ENCODE measurements at places on chromosomes 11 and 22. TPM values are rescaled to one million over a fixed set of nuclear protein-coding genes. Genes with fewer than 3 reads are reported as not detected.
A peak's percentile ranks its signal among the peaks of the same experiment; 100 is the strongest.

DNA sequence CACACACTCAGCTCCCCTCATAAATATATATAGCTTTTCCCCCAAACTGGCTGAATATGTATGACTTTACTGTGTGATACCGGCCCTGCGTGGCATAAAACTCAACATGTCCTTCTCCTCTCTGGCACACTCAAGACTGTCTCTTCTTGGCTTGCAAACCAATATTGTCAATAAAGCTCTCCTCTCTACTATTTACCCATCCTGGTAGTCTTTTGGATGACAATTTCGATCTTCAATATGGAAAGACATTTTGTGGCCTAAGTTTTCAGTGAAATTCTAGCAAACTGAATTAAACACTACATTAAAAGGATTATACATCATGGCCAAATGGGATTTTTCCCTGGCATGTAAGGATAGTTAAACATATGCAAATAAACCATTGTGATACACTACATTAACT, 1255.9 kb downstream of the JRKL start:
- no peak overlapping the region for H3K4me3 ChIP-seq
- DNase-seq, result no peak
- no peak overlapping the region for H3K27ac ChIP-seq
- no peaks in the 10 kb centered on the region for H3K4me1 ChIP-seq
- H3K27me3 ChIP-seq, result no peaks in the 10 kb centered on the region

DNA sequence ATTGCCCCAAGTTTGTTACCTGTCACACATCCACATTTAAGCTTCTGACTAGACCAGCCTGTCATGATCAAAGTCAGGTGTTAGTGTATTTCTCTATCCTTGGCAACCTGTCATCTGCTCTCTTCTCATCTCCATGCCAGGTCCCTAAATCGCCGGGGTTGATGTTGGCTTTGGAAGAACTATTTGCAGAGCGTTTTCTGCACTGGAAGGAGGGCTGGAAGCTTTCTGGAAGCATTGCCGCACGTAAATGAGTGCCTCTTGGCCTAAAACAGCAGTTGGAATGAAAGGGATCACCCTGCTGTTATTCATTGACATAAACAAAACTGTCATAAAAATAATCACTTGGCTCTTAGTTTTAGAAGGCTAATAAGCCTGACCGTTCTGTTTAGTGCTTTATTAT, 1.4 kb downstream of the TTC12 start:
- peaks cover 8% of the 10 kb centered on the region for H3K36me3 ChIP-seq
- H3K4me3 ChIP-seq, result no peak overlapping the region
- no peak for DNase-seq
- no peaks in the 10 kb centered on the region for H3K27me3 ChIP-seq
- H3K4me1 ChIP-seq, result peaks cover 5% of the 10 kb centered on the region

The TTC28 gene
- polyA plus RNA-seq, result 4.7 TPM

The KRTAP5-7 gene
- not detected for polyA plus RNA-seq

GRCh38 chr11:4522752-4523151, 22.2 kb upstream of the OR52M1 start:
- no peaks in the 10 kb centered on the region for H3K4me1 ChIP-seq
- no peaks in the 10 kb centered on the region for H3K27me3 ChIP-seq
- H3K36me3 ChIP-seq, result no peaks in the 10 kb centered on the region
- H3K4me3 ChIP-seq, result no peak overlapping the region
- H3K27ac ChIP-seq, result no peak overlapping the region

The PLEKHB1 gene
- polyA plus RNA-seq, result 8.1 TPM

The RAG1 gene
- polyA plus RNA-seq, result 0.13 TPM

DNA sequence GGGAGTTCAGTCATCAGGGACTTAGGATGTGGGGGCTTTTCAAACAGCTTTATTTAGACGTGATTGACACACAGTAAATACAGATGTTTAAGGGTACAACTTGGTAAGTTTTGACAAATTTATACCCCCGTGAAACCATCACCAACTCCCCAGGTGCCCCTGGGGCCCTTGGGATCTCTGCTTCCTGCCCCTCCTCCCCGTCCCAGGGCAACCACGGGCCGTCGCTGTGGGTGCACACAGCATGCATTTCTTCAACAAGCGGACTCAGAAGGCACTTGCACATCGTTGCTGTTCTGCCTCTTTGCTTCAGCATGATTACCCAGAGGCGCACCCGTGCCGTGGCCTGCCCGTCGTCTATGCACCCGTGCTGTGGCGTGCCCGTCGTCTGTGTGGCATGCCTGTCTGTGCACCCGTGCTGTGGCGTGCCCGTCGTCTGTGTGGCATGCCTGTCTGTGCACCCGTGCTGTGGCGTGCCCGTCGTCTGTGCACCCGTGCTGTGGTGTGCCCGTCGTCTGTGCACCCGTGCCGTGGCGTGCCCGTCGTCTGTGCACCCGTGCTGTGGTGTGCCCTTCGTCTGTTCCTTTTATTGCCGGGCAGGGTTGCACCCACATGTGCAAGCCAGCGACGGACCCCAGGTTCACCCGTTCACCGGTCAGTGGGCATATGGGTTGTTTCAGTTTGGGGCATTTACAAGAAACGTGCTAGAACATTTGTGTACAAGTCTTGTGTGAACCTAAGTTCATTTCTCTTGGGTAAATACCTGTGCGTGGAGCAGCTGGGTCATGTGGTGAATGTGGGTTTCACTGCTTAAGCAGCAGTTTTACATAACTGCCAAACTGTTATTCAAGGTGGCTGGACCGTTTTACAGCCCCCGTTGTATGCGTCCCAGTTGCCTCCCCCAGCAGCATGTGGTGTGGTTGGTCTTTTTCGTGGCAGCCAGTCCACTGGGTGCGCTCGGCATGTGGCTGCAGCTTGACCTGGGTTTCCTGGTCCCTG, 8.3 kb downstream of the CD81 start:
- no peak overlapping the region for H3K4me3 ChIP-seq
- no peaks in the 10 kb centered on the region for H3K27me3 ChIP-seq
- peak overlapping the region; percentile 34 for H3K27ac ChIP-seq
- no peak for DNase-seq
- H3K36me3 ChIP-seq, result peaks cover 10% of the 10 kb centered on the region
